ENCODE measurements at places on chromosomes 7 and 10.

DNA sequence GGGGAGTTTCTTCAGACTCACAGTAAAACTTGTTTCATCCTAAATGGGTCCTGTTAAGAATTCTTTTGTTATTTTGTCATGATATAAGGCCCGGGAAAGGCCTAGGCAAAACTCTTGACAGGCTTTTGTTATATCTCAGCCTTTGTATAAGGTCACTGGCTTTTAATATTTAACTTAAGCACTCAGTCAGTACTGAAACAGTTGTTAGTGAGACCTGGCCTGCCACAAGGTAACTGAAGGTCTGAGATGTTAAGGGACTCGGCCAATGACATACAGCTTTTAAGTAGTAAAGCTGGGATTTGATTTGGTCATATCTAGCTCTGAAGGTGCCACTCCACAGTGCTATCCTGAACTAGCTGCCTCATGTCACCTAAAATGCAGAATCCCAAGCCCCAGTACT, 57.2 kb upstream of the STEAP4 start:
- no peak for DNase-seq

DNA sequence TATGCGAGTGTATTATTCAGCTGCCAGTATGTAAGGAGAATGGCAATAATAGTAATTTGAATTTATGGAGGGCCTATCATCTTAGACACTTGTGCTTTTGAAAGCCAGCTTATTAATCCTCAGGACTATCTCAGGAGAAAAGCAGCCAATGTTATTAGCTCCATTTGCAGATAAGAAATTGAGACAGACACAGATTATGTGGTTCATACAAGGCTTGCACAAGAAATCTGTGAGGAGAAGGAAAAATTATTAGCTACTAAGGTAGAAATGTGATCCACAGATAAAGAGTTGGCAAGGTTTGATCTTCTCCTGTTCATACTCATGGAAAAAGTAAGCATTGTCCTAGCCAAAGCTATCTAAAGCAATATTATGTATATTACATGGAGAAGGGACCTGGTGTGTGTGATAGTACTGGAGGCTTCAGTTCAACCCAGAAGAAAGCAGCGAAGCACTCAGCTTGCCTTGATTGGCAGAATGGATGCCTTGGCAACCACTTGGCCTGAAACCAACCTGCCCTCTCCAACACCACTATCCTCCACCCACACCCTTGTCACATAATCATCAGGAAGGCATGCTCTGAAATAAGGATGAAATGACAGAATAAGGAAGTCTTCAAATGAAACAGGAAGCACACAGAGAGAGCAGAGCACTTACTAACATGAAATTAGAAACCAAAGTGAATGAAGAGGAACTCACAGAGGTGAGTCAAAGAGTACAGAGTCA, 18.0 kb downstream of the MACC1 start:
- no peak for DNase-seq

- DNase-seq = no peak
Measured at GRCh38 chr10:7649673-7650300, 17.0 kb downstream of the ITIH5 start.

DNA sequence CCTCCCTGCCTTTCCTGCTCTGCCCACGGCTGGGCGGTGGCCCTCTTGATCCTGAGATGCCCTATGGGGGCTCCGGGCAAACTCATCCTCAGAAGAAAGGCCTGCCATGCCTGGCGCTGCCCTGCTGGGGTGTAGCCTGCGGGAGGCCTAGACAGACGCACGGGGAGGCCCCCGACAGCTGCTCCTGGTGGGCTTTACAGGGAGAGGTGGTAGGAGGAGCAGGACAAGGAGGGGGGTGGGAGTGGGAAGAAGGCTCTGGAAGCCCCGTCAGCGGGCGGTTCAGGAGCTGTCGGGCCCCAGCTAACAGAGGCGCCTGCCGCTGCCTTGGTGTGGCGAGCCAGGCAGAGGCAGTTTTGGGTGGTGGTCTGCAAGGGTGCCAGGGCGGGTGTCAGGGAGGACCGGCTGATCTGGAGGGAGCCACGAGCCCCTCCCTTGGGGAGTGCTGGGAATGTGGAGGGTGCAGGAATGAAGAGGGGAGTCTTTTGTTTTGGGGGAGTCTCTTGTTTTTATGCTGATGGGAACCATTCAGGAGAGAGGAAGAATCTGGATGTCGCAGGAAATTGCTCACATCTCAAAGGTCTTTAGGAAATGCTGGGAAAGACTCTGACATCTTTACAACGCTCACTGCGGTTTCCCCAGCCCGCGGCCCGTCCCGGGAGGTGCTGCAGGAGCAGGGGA, 63.5 kb downstream of the CFAP46 start:
- DNase-seq = no peak

DNA sequence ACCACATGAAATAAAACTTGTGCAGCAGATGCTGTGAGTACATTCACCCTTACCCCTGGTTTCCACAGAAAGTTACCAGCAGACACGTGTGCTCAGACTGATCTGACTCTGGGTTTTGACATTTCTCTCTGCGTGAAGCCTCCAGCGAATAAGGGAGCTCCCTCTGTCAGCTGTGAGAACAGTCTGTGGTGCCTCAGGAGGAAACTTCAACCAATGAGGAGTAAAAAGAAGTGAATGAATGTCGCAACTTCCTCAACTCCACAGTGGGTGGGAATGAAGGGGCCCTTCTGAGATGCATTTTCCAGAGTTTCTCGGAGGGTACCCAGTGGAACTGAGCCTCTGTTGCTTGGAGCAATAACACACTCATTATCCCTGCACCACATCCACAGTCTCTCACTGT, 743.4 kb downstream of the TNS3 start:
- no peak for DNase-seq

- DNase-seq = peak; percentile 76
Measured at GRCh38 chr10:58967551-58968388, 208.7 kb upstream of the PHYHIPL start.

GRCh38 chr7:130940326-130940725, 206.3 kb upstream of the KLF14 start:
- no peak for DNase-seq

- DNase-seq = no peak
Measured at GRCh38 chr10:71963351-71964097, 671 bp upstream of the CHST3 start.

- no peak for DNase-seq
Measured at GRCh38 chr7:129431911-129432643, 2.2 kb upstream of the STRIP2 start.

GRCh38 chr7:93828260-93828659, 62.3 kb downstream of the TFPI2 start:
- DNase-seq = no peak

GRCh38 chr7:23012908-23013714, 819 bp downstream of the HYCC1 start:
- DNase-seq = peak; percentile 33

DNA sequence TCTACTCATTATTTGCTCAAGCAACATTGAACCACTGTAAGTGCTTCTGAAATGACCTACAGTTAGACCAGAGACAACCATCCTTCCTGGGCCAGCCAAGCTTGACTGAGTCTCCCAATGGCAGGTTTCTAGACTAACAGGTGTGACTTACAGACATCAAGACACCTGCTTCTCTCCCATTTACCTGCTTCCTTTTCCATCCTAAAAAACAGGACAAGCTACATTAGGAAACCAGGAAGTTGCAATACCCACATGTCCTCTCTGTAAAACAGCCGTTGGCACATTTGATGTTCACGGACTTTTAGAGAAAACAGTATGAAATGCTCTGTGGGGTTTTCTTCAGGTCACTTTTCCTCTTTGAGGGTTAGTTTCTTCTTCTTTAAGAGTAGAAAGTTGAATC, 4.0 kb downstream of the HECW1 start:
- no peak for DNase-seq

DNA sequence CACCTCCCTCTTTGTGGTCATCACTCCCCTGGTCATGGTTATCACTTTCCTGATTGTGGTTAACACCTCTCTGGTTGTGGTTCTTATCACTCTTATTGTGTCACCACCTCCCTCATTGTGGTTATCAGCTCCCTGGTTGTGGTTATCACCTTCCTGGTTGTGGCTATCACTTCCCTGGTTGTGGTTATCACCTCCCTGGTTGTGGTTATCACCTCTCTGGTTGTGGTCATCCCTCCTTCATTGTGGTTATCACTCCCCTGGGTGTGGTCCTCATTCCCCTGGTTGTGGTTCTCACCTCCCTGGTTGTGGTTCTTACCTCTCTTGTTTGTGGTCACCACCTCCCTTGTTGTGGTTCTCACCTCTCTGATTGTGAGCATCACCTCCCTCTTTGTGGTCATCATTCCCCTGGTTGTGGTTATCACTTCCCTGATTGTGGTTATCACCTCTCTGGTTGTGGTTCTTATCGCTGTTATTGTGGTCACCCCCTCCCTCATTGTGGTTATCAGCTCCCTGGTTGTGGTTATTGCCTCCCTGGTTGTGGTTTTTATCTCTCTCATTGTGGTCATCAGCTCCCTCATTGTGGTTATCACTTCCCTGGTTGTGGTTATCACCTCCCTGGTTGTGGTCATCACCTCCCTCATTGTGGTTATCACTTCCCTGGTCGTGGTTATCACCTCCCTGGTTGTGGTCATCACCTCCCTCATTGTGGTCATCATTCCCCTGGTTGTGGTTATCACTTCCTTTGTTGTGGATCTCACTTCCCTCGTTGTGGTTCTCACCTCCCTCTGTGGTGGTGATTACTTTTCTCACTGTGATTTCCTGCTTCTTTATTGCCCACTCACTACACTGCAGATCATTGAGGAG, 106.7 kb downstream of the GPR26 start:
- DNase-seq = no peak

- DNase-seq = no peak
Measured at GRCh38 chr7:83677180-83677866, 28.4 kb upstream of the SEMA3E start.

DNA sequence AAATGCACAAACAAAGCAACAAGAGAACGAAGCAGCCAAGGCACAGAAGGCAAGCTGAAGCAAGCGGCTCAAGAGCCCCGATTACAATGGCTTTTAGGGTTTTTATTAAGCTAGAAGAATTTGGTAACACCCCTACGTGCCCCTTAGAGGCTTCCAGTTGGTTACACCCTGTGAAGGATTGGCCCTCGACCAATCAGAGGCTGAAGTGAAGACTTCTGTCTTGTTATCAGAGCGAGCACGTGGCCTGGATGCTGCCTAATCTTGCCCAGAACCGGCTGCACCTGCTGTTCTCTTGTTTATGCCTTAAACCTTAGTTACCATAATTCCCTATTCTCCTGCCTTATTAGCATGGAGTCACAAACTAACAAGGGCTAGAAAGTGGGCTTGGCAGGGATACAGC, 21.4 kb downstream of the KCNK18 start:
- no peak for DNase-seq

DNA sequence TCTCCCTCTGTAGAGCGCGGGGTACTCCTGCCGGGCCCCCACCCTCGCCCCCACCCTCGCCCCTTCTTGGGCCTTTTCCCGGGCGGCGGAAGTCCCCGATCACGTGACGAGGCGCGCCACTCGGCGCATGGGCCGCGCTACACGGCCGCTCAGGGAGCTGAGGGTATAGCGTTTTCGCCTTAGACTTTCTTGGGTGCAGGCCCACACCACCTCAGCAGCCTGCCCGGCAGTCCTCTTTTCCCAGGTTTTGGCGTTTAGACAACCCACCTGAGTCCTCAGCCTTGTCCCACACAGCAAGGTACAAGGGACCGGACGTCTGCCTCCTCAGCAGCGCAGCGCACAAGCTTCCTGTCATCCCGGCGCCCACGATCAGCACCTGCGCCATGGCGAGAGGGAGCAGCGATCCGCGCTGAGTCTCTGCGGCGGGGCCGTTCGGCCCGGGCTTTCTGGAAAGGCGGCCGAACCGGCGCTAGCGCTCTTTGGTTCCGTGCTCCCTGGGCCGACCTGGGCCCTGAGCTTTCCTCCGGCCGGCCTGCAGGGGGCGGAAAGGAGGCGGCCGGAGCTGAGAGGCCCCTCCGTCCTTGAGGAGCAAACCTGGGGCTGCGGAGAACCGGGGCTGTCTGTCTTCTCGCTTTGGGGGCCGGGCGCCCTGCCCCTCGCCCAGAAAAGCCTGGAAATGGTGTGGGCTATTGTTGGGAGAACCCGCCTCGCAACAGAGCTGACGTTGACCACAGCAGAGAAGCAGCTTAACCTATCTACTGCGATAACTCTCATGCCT, at the start of gene RNLS:
RNLS (minus strand) TSS at position 513 of the 778 bp plus-strand sequence.
- peak; percentile 66 for DNase-seq

GRCh38 chr7:141071260-141071854, 2.5 kb upstream of the TMEM178B start:
- peak; percentile 68 for DNase-seq

GRCh38 chr10:17226891-17227303, 1.1 kb upstream of the VIM start:
- no peak for DNase-seq

DNA sequence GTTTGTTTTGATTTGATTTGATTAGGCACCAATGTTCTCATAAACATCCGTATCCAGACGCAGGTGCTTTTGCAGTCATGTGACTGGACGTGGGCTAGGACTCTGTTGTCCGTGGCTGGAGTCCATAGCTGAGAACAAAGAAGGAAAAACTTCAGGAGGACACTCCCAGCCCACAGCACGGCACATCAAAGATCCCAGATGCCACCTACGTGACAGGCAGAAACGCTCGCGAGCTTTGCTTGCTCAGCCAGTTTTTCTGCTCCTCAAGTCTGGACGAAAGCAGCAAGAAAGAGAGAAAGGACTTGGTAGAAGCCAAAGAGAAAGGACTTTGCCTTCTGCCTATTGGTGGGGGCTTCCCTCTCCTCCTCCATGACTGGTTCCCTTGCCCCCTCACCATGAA, 6.9 kb upstream of the ZKSCAN1 start:
- DNase-seq = no peak

DNA sequence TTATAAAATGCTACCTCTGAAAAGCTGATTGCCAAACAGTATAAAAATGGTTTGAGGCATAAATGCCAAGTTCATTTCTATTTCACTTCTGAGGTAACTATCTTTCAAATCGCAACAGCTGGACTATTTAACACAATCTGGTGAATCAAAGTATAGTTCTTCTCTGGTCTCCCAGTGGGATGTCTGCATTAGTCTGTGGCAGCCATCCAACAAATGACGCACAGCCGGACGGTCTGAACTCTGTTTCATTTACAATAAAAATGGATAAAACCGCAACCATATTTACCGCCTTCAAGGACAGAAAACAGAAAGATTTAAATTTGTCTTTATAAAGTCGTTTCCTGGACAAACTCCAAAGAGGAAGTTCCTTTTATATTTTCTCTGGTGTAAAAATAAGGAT, 41.9 kb downstream of the ENO4 start:
- no peak for DNase-seq

DNA sequence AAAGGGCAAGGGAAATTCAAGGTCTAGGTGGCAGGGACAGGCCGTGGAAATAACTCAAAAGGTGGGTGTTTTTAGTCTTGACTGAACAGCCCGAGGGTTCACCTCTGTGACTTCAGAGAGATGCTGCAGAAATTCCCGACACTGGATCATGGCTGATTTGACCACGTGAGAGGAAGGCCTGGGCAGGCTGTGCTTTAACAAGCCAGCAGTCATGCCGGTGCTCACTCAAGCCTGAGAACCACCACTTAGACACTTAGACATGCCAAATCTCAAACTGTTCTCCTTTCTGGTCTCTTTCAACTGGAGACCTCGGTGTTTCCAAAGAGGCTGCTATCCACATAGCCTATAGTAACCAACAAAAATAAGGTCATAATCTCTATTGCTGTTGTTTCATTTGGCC, 15.4 kb downstream of the TECTB start:
- no peak for DNase-seq

All from hippocampal formation (tissue), 2 donors.